ENCODE measurements at places on chromosomes 6 and 20.

GRCh38 chr6:70547313-70547712 lies 19.4 kb upstream of the SDHAF4 start:
- no peak for DNase-seq

GRCh38 chr20:20407891-20408805 lies 40.2 kb downstream of the INSM1 start:
- no peak for DNase-seq

DNA sequence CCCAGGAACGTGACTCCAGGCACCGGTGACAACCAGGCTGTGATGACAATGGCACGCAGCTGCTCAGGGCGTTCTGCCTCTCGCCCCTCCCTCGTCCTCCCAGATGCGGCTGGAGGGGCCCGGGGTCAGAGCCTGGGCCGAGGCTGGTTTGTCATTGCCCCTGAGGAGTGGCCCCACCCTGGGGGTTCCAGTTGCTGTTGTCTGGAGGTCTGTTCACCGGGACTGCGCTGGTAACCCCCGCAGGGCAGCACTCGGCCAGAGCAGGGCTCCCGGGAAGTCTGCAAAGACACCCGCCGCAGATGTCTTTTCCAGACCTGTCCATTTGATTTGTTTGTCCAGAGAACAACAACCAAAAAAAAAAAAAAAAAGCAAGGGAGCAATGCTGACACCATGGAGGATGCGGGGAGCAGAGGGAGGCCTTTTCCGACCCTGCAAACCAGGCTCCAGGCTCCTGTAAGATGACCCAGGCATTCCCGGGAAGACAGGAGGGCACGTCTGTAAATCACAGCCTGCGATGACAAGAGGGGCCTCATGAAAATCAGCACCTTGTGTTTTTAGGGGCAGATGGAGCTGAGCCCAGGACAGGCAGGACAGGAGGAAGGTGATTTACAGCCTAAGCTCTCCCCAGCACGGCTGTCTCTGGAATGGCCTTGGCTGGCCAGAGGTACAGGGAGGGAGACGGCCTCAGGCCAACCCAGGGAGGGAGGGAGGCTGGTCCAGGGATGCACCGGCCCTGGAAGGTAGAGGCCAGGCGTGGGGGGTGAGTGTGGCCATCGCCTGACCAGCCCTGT lies 189.3 kb downstream of the ERMARD start:
- DNase-seq = no peak

GRCh38 chr6:169723200-169723909 lies 945 bp downstream of the PHF10 start:
- peak; percentile 54 for DNase-seq
